ENCODE measurements at places on chromosomes 2 and 18.

GRCh38 chr2:212157012-212157411, 381.6 kb downstream of the ERBB4 start:
- no peak for DNase-seq

- no peak for DNase-seq
Observed at GRCh38 chr2:18741895-18742732, 152.7 kb upstream of the NT5C1B start.

DNA sequence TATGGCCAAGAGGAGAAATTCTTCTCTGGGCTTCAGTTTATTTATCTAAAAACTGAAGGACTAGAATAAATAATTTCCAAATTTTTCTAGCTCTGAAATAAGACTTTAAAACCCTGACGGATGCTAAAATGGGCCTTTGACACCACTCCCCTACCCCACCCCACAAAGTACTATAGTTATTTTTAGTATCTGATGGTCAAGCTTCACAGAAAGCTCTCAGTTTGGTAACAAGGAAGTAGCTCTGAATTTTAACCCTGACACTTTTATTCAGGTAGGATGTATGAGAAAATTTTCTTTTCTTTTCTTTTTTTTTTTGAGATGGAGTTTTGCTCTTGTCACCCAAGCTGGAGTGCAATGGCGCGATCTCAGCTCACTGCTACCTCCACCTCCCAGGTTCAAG, 2.4 kb downstream of the RBKS start:
- DNase-seq, result no peak

GRCh38 chr2:174027956-174028355, 62.8 kb upstream of the SP3 start:
- no peak for DNase-seq

DNA sequence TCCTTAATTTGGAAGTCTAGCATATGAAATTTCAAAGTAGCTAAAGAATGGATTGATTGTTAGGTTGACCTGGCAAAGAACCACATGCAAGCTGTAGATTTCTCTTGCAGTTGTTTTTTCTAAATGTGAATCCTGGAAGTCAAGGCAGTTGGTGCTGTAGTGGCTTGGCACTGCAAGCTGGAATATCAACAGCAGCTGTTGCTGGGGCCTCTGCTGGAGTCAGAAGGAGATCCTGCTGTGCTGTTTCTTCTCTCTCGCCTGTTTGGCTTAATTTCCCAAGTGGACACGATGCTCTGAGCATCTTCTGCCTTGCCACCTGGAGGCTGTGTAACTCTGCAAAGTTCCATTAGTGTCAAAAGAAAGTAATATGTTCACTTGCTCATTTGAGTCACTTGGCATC, 12.6 kb downstream of the PIK3C3 start:
- no peak for DNase-seq

DNA sequence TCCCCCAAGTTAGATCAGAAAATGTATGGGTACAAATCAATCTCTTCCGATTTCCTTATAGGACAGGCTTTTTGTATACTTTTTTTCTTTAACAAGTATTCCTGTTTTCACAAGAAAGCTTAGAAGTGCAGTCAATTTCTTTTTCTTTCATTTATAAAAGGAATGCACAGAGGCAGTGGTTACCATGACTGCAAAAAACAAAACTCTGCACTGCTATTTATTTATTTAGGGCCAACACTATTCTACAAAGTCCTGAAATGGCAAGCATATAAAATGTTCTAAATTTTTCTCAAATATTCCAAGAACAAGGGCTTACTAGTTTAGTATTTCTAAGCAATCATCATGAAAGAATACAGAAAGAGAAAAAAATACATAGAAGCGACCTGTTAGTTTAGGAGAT, 22.2 kb downstream of the ATAD2B start:
- no peak for DNase-seq

DNA sequence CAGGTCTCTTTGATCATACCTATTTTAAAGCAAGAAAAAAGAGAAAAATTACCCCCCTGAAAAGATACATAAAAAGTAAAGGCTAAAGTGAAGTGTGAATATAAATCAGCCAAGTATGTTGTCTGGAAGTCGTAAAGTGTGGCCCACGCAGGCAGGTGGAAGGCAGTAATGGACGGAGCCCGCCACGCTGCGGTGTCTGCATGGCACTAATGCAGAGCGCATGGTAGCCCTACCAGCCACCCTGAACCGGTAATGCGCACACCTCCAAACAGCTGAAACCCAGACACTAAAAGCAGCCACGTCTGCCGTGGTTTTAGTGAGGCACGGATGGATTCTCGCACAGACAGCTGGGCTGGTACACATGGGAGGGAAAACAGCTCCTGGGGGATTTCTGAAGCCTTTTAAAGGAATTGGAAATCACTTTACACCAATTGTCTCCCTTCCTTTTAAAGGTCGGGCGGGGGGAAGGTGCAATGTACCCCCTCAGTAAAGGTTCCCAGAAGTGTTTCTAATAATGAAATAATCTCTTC, 615.2 kb downstream of the CNTNAP5 start:
- no peak for DNase-seq

DNA sequence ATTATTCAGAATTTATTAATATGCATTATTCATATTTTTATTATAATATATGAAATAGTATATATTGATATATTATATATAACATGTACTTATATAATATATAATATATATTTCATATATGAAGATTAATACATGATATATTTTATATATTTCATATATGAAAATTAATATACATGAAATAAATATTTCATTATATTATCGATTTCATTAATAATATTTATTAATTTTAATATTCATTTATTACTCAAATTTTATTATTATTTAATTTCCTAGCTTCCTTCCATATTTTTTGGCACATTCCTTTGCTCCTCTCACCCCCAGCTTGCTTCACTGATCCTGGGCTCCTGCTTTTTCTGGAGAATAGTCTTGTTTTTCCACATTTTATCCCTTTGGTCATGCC, 29.7 kb downstream of the CD8B2 start:
- DNase-seq, result no peak

- DNase-seq, result no peak
Observed at GRCh38 chr2:201363857-201364560, 6.9 kb upstream of the FLACC1 start.

GRCh38 chr2:60964651-60965498, 52.6 kb upstream of the PEX13 start:
- DNase-seq, result no peak

GRCh38 chr2:96326564-96326963, 1.4 kb downstream of the ITPRIPL1 start:
- no peak for DNase-seq

DNA sequence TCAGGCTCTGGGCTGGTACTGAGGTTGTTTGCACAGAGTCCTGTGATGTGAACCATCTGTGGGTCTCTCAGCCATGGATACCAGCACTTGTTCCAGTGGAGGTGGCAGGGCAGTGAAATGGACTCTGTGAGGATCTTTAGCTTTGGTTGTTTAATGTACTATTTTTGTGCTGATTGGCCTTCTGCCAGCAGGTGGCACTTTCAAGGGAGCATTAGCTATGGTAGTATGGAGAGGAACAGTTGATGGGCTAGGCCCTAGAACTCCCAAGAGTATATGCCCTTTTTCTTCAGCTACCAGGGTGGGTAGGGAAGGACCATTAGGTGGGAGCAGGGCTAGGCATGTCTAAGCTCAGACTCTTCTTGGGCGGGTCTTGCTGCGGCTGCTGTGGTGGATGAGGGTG, 257.0 kb upstream of the GYPC start:
- DNase-seq, result no peak

DNA sequence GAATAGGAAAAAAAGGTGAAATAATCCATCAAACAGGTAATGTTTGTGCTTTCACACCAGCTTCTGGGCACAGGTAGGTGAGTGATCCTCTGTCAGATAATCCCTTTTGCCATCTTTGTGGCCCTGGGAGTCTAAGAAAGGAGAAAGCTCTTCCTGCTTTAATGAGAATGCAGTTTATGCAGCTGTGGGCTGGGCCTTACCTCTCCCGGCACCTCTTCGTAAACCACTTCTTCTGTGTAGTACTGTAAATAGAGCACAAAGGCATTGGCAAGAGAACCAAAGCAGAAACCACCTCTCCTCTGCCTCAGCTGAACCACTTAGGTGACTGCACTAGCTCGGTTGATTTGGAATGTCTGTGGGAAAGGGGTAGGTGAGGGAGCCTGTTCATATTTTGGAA, 4.9 kb downstream of the NEB start:
- DNase-seq, result no peak

DNA sequence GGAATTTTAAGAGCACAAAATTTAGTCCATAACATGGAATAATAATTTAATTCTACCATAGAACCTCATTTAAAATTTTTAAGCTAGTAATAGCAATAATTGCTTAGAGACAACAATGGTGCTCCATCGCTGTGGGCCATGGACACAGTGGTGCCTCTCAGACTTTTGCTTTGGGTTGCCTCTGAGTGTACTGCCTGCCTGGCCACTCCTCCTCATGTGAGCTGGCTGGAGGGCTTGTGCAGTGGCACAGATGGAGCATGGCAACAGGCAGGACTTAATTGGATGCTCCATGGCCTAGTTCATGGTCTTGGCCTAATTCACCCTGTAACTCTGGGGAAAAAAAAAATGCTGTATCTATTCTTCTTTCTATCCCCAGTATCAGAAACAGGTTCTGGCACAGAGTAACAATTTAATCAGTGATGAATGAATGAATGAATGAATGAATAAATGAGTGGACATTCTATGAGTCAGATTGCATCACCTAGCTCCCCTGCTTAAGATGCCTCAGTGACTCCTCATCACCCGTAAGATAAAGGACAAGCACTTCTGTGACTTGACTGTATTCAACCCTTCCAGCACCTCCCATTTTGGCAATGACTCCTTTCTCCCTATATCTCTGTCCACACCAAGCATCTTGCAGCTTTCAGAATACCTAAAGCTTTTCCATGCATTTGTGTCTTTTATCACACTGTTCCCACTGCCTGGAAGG, 211.8 kb upstream of the SLC14A2 start:
- no peak for DNase-seq

DNA sequence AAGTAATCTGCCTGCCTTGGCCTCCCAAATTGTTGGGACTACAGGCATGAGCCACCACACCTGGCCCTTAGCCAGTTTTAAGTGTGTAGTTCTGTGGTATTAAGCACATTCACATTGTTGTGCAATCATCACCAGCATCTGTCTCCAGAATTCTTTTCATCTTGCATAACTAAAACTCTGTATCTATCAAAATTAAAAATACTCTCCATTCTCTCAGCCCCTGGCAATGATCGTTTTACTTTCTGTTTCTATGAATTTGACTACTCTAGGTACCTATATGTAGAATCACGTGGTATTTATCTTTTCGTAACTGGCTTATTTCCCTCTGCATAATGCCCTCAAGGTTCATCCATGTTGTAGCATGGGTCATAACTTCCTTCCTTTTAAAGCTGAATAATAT, 45.5 kb upstream of the CAVIN2 start:
- no peak for DNase-seq

DNA sequence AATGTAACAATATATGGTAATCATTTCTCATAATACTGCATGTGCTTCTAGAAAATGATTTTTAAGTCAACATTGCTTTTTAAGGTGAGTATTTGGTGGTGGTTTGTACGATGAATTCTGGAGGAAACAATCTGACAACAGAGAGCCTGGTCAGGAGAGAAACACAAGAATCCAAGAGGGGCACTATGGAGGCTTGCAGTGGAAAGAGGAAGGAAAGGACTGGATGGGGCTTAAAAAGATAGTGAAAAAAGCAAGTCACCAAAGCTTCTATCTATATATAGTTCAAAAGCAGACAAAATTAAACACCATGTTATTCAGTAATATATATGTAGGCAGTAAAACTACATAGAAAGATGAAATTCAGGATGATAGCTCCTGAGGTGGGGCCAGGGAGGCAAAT, 109.4 kb upstream of the SERTAD2 start:
- DNase-seq, result no peak

DNA sequence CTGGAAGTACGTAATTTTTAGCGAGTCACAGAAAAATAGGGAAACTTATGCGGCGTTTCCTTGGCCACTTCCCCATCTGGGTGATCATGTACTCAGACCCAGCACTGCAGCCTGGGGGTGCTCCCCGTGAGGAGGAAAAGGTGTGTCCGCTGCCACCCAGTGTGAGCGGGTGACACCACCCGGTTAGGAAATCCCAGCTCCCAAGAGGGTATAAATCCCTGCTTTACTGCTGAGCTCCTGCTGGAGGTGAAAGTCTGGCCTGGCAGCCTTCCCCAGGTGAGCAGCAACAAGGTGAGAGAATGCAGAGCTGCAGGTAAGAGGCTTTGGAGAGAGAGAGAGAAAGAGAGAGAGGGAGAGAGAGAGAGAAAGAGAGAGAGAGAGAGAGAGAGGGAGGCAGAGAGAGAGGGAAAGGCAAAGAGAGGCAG, at the start of gene IL1R2:
Gene IL1R2 (plus strand): TSS at position 240 of the 425 bp plus-strand sequence. CDS start 16,616 bp downstream, outside the sequence.
- no peak for DNase-seq

GRCh38 chr2:230891509-230891908, 26.8 kb downstream of the ITM2C start:
- no peak for DNase-seq

DNA sequence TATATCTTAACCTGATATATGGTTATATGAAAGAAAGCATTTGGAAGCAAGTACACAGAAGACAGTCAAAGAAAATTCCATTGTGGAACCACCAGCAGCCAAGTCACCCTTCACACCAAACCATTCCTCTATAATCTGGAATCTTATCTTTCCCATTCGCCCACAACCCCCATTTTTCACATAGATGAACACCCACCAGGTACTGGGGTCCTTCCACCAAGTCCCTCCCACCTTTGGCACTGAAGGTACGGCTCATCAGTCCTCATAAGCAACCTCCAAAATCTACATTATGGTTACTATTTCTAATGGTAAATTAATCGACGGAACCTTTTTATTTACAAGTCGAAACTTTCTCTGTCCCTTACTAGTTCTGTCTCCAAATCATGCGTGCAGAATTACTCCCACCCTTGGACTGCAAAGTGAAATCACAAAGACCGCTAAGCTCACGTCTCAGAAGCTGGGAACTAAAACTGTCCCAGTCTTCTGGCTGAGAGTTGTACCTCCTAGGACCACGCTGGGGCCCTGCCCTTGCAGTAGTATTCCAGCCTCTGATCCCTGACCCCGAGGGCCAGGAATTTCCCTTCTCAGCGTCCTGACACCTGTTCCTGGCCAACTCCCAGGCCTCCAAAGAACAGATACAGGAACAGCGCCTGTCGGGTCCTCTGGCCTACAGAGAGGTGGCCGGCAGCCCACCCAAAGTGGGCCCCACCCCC, 702 bp downstream of the OLA1 start:
- DNase-seq, result no peak

DNA sequence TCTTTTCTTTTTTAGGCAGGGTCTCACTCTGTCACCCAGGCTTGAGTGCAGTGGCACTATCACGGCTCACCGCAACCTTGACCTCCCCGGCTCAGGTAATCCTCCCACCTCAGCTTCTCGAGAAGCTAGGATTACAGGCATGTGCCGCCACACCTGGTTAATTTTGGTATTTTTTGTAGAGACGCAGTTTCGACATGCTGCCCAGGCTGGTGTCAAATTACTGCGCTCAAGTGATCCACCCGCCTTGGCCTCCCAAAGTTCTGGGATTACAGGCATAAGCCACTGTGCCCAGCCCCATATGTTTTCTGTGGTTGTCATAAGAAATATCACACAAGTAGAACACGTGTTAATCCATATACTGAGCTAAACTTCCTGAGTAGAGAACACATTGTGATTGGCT, 14.6 kb downstream of the ENOSF1 start:
- DNase-seq, result no peak
